ENCODE measurements at places on chromosomes 3 and 15.
A peak's percentile ranks its signal among the peaks of the same experiment; 100 is the strongest.

- DNase-seq: no peak
Measured at GRCh38 chr3:148464246-148464645, 233.5 kb upstream of the AGTR1 start.

DNA sequence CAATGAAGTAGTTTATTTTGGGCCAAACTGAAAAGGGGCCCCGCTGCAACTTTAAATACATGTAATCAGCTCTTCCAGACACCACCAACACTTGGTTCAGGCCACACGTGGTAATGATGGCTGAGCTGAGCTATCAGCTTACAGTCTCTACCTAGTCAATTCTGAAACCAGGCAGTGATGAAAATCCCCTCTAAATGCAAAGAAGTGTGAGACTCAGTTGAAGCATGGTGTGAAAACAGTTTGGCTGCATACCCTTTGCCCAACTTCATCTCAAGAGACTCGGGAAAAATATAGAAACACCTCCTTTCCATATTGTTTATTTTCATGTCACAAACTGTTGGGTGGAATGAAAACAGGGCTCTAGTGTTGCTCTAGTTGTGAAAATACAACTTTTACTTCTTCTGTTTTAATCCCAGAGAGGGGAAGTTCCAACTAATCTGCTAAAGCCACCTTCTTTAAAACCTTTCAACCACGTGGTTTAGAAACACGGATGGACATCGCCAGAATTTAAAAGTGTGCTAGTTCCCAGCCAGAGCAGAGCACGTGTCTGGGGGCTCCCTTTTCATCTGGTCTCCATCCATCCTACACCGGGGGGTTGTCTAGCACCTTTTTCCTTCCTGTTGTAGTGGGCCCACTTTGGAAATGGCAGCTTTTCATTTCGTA is 229.1 kb downstream of the EPHB1 start:
- no peak for DNase-seq

DNA sequence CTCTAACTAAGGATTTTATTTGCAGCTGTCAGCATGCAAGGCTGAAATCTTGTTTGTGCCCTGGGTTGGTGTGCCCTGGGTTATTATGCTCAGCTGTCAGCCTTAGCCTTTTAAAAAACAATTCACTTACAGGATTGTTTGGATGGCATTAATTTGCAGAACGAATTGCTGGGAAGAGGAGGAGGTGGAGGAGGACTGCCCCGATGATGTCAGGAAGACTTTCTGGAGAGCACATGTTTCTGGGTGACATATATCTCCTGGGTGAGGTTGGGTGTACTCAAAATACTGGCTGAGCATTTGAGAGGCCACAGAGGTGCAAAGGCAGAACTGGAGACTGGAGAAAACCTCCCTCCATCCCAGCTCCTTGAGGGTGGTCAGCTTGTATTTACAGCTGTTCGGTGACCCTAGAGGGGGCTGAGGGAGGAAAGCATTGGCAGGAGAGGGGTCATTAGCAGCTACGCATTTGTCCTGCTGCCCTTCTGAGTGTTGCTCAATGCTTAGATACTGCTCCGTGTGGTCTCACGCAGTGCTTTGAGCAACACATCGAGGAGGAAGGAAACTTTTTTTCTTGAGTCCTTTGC is 59.8 kb upstream of the PSMD6 start:
- DNase-seq: no peak

DNA sequence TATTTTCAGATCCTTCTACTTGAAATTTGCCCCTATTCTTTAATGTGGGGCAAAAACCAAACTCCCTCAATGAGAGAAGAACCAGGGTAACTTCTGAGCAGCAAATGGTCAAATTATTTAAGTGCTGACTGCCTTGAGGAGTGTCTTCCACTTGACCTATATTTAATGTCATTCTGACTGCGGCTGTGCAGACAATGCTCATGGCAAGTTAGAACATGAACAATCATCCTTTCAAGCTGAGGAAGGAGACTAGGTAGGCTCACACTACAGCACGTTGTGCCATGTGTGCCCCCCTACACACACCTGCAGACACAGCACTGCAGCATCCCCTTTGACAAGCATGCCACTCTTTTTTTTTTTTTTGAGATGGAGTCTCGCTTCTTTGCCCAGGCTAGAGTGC is 98.2 kb downstream of the OSBPL10 start:
- no peak for DNase-seq

- no peak for DNase-seq
Measured at GRCh38 chr3:156561533-156561932, 6.6 kb upstream of the SSR3 start.

DNA sequence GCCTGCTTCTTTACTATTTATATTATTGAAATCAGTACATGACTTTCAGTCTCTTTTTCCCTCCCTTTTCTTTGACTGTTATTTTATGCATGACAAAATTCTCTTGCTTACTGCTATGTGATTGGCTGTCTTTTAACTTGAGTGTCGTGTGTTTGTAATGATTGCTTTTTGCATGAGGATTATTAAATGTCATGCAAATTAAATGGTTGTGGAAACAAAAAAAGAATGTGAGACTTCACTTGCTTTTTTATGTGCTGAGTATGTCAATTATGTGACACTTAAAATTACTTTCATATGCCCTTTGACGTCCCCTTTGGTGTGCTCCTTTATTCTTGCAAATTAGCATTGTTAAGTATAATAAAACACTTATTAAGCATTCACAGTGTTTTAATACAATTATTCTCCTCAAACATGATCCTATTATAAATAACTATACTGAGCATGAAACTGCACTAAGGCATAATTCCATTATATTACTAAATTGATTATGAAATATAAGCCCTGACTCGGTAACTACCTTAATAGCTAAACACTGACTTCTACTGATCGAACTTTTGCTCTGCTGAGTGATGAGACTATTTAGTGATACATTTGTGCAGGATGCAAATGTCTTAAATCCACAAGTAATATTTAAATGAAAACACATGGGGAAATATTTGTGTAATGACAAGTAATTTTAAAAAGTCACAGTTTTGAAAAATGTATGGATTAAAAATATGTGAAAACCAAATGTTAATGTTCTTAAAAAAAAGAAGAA is 401.7 kb downstream of the NLGN1 start:
- no peak for DNase-seq

DNA sequence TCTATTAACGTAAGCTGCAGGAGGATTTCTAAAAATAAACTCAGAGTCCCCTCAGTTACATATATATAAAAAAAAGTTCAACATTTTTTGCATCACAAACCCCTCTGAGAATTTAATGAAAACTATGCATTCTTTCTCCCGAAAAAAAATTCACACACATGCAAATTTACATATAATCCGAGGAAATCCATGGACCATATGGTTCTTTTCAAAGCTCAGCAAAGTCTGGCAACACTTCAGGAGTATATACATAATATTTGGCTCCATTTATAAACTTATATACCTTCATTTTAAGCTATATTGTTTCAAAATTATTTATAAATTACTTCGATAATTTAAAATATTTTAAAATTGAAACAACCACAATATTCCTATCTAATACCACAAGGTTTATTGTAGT is 140.7 kb upstream of the PLXND1 start:
- no peak for DNase-seq

GRCh38 chr3:63611382-63611781 is 41.1 kb upstream of the SNTN start:
- DNase-seq: no peak

DNA sequence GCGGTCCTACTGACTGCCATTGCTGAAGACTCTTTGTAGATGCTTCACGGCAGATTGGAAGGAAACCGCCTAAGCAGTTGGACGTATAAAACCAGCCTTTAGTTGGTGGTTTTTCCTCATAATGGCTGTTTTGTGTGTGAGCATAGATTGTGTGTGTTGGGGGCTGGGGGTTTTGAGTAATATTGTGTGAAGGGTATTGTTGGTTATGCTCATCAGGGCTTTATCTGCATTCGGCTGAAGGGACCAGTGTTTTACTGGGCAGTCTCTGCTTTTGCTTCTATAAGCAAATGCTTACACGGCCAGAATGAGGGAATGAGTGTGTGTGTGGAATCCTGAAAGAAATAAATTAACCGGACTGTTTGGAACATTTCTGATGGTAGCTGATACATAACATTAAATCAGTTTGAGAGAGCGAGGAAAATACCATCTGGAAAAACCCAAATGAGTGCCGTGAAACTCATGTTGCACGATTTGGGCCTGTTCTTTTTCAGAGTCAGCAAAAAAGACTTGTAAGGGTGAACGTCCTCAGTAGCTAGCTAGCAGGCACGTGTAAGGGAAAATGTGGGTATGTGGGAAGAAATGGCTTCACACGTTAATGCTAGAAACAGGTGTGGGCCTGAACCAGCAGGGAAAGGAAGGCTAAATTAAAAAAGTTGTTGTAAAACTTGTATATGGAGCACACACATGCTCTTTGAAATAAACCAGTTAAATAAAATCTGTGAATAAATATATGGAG is 1.9 kb downstream of the MITF start:
- DNase-seq: no peak

- DNase-seq: no peak
Measured at GRCh38 chr15:60751985-60752952, 273.3 kb upstream of the ICE2 start.

GRCh38 chr3:104604326-104605010 is 762.2 kb upstream of the ALCAM start:
- no peak for DNase-seq

DNA sequence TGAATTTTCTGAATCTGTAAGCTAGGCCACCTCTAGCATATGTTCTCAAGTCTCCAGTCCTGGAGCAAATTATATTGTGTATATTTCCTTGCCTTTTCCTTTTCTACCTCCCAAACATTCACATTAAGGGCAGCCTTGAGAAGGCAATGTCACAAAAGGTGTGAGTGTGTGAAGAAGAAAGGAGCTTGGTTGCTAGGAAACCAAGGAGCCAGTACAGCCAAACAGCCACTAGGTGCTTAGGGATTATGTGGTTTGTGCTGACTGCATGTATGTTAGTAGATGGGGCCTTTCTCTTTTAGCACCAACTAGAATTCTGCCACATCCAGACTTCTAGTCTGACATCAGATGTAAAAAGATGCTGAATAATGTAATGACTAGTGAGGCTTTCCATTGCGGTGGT is 118.8 kb upstream of the DAZL start:
- DNase-seq: peak; percentile 1

DNA sequence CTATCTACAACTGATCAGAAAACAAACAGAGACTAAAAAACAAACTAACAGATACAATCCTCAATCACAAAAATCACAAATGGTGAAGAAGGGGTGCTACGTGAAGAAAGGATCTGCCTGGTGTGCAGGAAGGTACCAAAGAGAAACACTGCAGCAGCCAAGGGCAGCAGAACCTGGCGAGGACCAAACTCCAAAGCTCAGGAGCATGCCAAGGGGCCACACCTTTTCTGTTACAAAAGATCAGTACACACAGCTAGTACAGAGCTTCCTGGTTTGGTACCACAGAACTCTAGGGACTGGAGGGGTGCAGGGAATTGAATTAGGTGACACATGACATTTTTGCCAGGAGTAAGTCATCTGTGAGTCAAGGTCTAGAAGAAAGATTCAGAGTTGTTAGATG is 107.4 kb upstream of the GRM7 start:
- DNase-seq: no peak

DNA sequence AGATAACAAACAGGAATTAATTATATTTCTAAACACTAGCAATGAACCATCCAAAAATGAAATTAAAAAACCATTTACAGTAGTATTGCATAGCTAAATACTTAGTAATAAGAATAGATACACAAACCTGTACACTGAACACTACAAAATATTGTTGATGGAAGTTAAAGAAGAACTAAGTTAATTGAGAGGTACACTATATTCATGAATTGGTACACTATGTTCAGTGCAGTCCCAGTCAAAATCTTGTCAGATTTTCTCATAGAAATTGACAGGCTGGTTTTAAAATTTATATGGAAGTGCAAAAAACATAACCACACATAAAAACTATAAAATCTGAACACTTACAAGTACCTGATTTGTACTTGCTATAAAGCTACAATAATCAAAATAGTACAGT is 24.4 kb downstream of the PIK3CA start:
- no peak for DNase-seq

GRCh38 chr3:129892857-129893580 is 492 bp downstream of the TMCC1 start:
- DNase-seq: peak; percentile 38

DNA sequence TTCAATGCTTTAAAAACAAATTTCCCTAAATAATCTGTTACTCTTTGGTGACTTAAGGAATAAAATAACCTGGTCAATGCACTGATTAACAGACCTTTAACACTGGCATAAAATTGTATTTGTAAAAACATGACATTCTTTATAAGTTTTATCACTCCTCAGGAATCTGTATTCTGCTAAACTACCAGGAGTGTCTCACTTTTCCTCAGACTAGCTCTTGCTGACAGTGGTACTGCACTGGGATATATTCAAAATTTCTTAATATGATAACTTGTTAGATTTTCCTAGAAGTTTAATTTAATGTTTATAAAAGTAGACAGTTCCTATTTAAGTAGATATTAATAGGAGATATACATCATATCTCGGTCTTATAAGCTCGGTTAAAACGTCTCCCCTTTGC is 363.4 kb upstream of the ARHGEF26 start:
- DNase-seq: no peak

GRCh38 chr3:186825294-186825821 is 17.2 kb upstream of the ADIPOQ start:
- DNase-seq: no peak

- no peak for DNase-seq
Measured at GRCh38 chr3:123899300-123899865, 15.3 kb upstream of the MYLK start.

DNA sequence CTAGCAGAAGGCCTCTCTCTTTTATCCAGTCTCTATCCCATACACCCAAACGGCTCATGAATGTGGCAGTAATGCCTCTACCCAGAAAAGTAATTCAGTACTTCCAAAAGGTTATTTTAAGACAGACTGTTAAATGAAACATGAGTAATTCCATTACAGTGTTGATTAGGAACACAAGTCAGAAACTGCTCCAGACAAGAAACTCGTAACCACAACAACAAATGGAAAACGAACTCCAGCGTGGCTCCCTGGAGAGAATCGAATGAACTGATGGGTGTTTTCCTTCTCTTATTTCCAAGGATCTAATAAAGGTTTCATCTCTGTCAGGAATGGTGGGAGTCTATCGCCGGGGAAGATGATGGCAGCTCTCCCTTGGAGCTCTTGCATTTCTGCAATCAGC is 228.4 kb downstream of the MAGI1 start:
- no peak for DNase-seq

- DNase-seq: no peak
Measured at GRCh38 chr15:98977441-98977840, 30.2 kb downstream of the PGPEP1L start.
